ENCODE measurements at places on chromosomes 5 and 9. TPM values are rescaled to one million over a fixed set of nuclear protein-coding genes. Genes with fewer than 3 reads are reported as not detected.

The FCN2 gene
- total RNA-seq, result not detected

The PTPDC1 gene
- total RNA-seq, result 17.0 TPM

DNA sequence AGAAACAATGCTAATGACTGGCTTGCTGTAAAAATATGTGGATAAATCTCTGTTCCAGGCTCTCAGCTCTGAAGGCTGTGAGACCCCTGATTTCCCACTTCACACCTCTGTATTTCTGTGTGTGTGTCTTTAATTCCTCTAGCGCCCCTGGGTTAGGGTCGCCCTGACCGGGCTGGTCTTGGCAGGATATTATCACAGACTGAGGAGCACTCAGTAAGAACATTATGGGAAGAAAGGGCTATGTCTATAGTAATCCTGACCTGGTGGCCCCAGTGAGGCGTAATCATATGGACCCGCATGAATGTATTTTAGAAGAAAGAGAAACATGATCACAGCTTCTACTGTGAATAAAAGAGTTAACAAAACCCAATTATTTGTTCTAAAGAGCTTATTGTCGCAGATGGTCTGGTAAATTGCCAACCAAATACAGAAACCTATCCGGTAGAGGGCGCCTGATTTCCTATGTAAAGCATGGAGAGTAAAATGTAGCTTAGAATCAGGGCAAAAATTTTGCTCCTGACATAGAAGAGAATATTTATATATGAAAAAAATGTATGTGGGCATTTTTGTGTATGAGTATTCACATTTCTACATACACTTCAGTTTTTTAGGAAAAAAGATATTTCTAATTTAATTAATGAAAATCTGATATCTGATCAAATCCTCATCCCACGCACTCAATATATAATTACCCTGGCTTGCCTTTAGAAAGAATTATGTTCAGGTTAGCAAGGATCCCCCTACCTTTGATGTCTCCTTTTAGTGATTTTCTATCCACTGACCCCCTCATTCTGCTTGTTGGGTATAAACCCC lies 5.8 kb upstream of the IFNA1 start:
- H3K36me3 ChIP-seq, result no peaks in the 10 kb centered on the region
- no peak overlapping the region for H3K27ac ChIP-seq
- no peak for DNase-seq
- peaks cover 15% of the 10 kb centered on the region for H3K27me3 ChIP-seq
- no peak overlapping the region for H3K4me3 ChIP-seq

- no peak overlapping the region for H3K4me3 ChIP-seq
- H3K36me3 ChIP-seq, result no peaks in the 10 kb centered on the region
- H3K27me3 ChIP-seq, result peaks cover 3% of the 10 kb centered on the region
- H3K4me1 ChIP-seq, result no peaks in the 10 kb centered on the region
- H3K27ac ChIP-seq, result no peak overlapping the region
Observed at GRCh38 chr5:57276353-57276752, 102.5 kb downstream of the GPBP1 start.

DNA sequence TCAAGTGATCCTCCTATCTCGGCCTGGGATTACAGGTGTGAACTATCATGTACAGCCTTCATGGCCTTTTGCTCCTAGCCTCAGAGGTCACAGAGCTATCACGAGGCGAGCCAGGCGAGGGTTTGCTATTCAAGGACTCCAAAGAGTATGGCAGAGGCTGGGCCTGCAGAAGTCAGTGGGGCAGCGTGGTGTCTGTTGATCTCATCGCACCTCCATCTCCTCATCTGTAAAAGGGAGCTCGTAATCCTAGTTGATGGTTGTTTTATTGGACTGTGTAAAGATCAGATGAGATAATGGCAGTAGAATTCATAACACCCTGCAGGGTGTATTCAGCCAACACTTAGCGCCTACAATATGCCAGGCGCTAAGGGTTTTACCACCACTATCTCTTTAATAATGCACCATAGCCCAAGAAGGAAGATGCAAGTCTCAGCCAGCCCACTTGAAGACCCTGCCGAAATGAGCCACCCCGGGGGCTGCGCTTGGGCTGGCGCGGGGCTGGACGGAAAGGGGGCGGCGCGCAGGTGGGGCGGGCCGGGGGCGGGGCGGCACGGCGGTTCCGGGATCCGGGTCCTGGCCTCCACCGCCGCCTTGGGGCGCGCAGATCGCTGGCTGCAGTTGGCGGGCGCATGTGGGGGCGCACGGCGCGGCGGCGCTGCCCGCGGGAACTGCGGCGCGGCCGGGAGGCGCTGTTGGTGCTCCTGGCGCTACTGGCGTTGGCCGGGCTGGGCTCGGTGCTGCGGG lies at the start of gene GALNT12:
GALNT12 (plus strand) TSS at position 601 of the 744 bp plus-strand sequence; CDS start at position 630, 29 bp downstream.
- peaks cover 30% of the 10 kb centered on the region for H3K27me3 ChIP-seq
- H3K4me3 ChIP-seq, result peak within 1 kb of the TSS; percentile 71
- H3K4me1 ChIP-seq, result peaks cover 19% of the 10 kb centered on the region
- no peak for DNase-seq
- H3K27ac ChIP-seq, result no peak within 1 kb of the TSS
- H3K36me3 ChIP-seq, result no peaks in the 10 kb centered on the region
